ENCODE measurements at places on chromosomes 16 and 17. TPM values are rescaled to one million over a fixed set of nuclear protein-coding genes. Genes with fewer than 3 reads are reported as not detected.

- DNase-seq, result no peak
Measured at GRCh38 chr17:53093391-53093790, 729.3 kb upstream of the KIF2B start.

The TCAP gene
- 1.4 TPM for total RNA-seq

DNA sequence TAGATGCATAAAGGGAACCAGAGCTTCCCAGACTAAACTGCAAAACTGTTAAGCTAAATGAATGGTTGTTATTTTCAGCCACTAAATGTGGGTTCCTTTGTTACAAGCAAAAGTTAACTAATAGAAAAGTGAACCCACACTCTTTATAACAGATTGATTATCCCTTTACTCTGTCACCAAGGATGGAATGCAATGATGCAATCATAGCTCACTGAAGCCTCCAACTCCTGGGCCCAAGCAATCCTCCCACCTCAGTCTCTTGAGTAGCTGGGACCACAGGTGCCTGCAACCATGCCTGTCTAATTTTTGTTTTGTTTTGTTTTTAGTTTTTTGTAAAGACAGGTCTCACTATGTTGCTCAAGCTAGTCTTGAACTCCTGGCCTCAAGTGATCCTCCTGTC lies 6.5 kb downstream of the KRT9 start:
- no peak for DNase-seq

DNA sequence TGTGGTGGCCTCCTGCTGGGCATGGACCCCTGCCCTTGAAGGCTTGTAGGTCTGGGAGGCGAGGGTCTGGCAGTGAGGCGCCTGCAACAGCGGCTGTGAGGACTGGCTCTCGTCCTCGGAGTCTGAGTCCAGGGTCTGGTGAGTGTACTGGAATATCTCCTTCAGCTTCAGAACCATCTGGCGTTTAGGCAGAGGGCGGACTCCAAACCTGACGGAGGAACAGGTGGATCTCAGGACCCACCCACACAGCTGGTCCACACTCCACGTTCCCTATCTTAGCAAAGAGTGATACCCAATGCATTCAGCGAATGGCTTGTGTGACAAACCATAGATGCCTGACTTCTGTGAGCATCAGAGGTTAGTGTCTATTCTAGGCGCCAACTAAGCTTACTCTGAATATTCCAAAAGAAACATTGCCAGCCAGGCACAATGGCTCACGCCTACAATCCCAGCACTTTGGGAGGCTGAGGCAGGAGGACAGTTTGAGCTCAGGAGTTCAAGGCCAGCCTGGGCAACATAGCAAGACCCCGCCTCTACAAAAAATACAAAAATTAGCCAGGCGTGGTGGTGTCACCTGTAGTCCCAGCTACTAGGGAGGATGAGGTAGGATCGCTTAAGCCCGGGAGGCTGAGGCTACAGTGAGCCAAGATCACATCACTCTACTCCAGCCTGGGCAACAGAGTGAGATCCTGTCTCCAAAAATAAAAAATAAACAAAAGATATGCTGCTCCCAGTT lies 6.3 kb upstream of the NLRC3 start:
- no peak for DNase-seq

- DNase-seq, result no peak
Measured at GRCh38 chr17:75013092-75013559, 656 bp downstream of the MRPL58 start.

- peak; percentile 70 for DNase-seq
Measured at GRCh38 chr17:75996665-75997590, 3.7 kb upstream of the CDK3 start.

The PIK3R5 gene
- 10.4 TPM for total RNA-seq

GRCh38 chr17:4666296-4666695 lies 24.8 kb upstream of the ALOX15 start:
- DNase-seq, result no peak

The HSD11B2 gene
- total RNA-seq, result 10.4 TPM

The NDUFAB1 gene
- 106 TPM for total RNA-seq

- no peak for DNase-seq
Measured at GRCh38 chr17:42201458-42201772, 7.1 kb upstream of the GHDC start.

DNA sequence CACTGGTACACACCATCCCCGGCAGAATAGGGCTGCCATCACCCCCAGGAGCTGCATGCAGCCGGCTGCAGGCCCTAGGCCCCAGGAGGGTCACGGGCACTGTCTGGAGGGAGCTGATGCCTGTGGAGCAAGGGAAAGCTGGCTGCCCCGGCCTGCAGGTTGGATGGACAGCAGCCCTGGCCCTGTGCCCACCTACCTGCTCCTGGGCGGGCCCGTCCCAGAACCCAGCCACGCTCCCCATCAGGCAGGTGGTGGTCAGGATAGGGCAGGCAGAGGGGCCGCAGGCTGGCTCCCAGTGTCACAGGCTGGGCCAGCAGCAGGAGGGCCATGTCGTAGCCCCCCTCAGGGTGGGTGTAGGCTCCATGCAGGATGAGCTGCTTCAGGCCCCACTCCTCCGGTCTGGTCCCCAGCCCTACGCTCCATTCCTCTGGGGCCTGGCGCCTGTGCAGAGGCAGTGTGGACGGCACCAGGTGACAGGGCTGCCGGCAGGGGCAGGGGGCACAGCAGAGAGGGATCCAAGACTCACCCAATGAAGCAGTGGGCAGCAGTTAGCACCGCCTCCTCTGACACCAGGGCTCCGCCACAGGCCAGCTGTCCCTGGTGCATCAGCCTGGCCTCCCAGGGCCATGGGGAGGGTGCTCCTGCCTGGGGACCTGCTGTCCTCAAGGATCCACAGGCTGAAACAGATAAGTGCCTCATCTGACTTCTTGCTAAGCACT lies 4.0 kb downstream of the PRSS53 start:
- DNase-seq, result no peak

GRCh38 chr17:4530799-4531730 lies 24.1 kb downstream of the MYBBP1A start:
- DNase-seq, result peak; percentile 69

DNA sequence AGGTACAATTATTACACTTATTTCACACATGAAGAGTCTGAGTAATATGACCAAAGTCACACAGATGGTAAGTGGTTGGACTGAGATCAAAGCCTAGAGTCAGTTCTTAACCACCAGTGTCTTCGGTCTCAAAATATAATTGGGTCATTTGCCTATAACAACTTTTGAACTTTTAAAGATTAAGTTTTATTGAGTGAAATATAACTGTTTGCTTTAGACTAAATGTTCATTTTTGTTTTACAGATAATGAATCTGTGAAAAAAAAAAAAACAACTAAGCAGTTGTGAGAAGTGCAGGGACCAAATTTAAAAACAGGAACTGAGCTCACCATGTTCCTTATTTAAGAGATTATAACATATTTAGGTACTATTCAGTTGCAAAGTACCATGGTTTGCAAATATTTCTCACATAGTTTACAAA lies 150.1 kb downstream of the ITFG1 start:
- DNase-seq, result no peak

- DNase-seq, result no peak
Measured at GRCh38 chr17:14845591-14846281, 419.4 kb downstream of the PMP22 start.

GRCh38 chr17:39118674-39119419 lies 32.6 kb downstream of the PLXDC1 start:
- DNase-seq, result no peak

The ZNF629 gene
- total RNA-seq, result 31.8 TPM

DNA sequence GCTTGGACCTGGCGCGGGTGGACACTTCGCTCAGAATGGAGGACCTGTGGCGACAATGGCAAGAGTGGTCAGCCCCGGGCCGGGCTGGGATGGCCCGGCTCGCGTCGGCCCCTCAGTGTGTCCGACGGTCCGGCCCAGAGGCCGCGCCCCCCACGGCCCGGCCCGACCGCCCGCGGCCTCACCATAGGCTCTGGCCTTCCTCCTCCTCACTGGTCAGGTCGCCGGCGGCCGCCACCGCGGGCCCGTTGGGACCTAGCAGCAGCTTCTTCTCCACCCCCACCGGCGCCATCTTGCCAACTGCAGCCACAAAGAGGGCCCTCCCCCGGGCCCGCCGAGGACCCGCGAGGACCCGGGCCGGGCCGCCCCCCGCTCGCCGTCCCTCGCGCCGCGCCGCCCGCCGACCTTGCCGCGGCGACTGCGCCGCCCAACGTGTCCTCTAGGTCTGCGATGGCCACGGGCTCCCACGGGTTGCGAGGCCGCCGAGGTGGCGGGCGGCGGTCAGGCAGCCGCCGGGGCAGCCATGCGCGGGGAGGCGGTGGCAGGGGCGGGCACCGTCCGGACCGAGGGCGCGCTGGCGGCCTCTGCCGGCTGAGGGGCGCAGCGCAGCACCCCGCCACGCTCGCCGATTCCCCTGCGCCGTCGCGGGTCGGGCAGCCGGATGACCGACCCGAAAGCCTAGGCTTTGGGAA lies at the start of gene DYNC1LI2:
Gene DYNC1LI2 (minus strand): TSS at position 307 of the 689 bp plus-strand sequence. CDS start 18 bp downstream, at position 289.
- DNase-seq, result peak; percentile 92

- DNase-seq, result no peak
Measured at GRCh38 chr17:40326014-40326831, 17.2 kb downstream of the RARA start.
